ENCODE measurements at places on chromosomes 5 and 9. TPM values are rescaled to one million over a fixed set of nuclear protein-coding genes. Genes with fewer than 3 reads are reported as not detected.

DNA sequence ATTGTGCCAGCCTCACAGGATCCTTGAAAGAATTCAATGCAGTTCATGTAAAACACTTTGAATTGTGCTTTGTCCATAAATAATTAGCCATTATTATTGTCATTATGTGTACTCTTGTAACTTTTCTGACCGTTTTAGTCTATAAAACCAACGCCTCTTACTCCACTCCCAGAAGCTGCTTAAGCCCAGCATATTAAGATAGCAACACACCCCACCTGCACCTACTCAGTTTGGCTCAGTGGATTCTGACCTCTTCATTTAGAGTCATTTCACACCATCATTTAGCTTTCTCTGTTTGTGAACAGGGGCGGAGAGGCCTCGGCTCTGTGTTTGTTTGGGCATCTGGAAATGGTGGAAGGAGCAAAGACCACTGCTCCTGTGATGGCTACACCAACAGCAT, 205.1 kb downstream of the PCSK5 start:
- H3K4me3 ChIP-seq, result no peak overlapping the region
- no peak overlapping the region for H3K27ac ChIP-seq
- no peak for DNase-seq
- H3K4me1 ChIP-seq, result no peaks in the 10 kb centered on the region

DNA sequence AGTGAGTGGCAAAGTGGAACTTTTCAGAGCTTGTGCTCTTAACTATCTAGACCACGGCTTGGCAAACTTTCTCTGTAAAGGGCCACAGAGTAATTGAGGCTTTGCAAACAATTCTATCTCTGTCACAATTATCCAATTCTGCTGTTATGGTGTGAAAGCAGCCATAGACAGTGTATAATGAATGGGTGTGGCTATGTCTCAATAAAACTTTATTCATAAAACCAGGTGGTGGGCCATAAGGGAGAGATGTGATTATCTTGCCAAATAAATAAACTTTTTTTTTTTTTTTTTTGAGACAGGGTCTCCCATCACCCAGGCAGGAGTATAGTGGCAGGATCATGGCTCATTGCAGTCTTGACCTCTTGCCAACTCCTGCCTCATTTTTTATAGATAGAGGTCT, 78.7 kb upstream of the GNA14 start:
- H3K27ac ChIP-seq, result peak overlapping the region; percentile 43
- no peak overlapping the region for H3K4me3 ChIP-seq
- no peaks in the 10 kb centered on the region for H3K4me1 ChIP-seq
- H3K36me3 ChIP-seq, result no peaks in the 10 kb centered on the region
- H3K27me3 ChIP-seq, result no peaks in the 10 kb centered on the region

- H3K4me3 ChIP-seq, result no peak overlapping the region
- no peak for DNase-seq
- no peak overlapping the region for H3K27ac ChIP-seq
- H3K27me3 ChIP-seq, result no peaks in the 10 kb centered on the region
- no peaks in the 10 kb centered on the region for H3K36me3 ChIP-seq
- peaks cover 10% of the 10 kb centered on the region for H3K4me1 ChIP-seq
Measured at GRCh38 chr5:43123887-43124286, 3.2 kb downstream of the ZNF131 start.

DNA sequence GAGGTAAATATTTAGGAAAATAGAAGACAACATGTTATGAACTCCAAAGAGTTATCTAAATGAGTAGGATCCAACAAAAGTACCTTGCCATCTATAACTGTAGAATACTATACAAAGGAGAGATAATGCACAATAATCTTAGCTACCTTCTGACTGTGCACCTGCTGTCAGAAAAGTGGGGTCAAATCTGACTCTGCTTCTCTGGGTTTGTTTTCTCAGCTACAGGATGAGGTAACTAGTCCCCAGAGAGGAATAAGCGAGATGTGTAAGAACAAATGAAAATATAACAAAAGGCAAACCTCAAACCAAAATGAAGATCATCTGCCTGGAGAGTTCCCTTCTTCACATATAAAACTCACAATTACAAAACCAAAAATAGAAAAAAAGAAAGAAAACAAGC, 204.8 kb downstream of the DCP2 start:
- H3K27ac ChIP-seq, result no peak overlapping the region
- H3K27me3 ChIP-seq, result no peaks in the 10 kb centered on the region
- no peak overlapping the region for H3K4me3 ChIP-seq
- H3K36me3 ChIP-seq, result no peaks in the 10 kb centered on the region

GRCh38 chr5:53820802-53821171, 260.3 kb downstream of the NDUFS4 start:
- no peaks in the 10 kb centered on the region for H3K27me3 ChIP-seq
- H3K27ac ChIP-seq, result no peak overlapping the region
- no peak for DNase-seq
- H3K36me3 ChIP-seq, result no peaks in the 10 kb centered on the region
- H3K4me3 ChIP-seq, result no peak overlapping the region

DNA sequence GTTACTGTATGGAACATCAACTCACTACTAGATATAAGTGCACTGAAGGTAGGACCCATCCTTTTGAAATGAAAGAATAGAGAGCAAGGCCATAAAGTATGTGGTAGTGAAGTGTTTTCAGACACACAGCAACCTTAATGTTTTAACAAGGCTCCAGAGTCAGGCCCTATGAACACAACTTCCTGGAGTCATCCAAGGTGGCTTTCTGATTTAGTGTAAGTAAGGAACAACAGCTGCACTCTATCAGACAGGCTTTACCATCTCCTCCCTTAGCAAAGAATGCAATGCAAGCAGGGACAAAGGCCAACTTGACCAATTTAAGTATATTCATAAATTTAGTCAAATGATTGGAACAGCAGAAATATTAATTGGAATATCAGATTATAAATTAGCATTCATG, 90.1 kb downstream of the MPDZ start:
- no peak overlapping the region for H3K27ac ChIP-seq
- H3K4me3 ChIP-seq, result no peak overlapping the region
- no peaks in the 10 kb centered on the region for H3K4me1 ChIP-seq

SLC34A3 gene
- total RNA-seq, result 0.48 TPM

GRCh38 chr5:145056800-145057199, 778.3 kb downstream of the PRELID2 start:
- no peaks in the 10 kb centered on the region for H3K27me3 ChIP-seq
- DNase-seq, result no peak

- no peaks in the 10 kb centered on the region for H3K27me3 ChIP-seq
- no peak overlapping the region for H3K4me3 ChIP-seq
- H3K27ac ChIP-seq, result peak overlapping the region; percentile 17
- no peak for DNase-seq
- H3K4me1 ChIP-seq, result no peaks in the 10 kb centered on the region
Measured at GRCh38 chr5:88734983-88735382, 148.0 kb downstream of the MEF2C start.

- H3K4me3 ChIP-seq, result no peak overlapping the region
- no peaks in the 10 kb centered on the region for H3K36me3 ChIP-seq
- DNase-seq, result no peak
- no peaks in the 10 kb centered on the region for H3K4me1 ChIP-seq
- H3K27me3 ChIP-seq, result no peaks in the 10 kb centered on the region
Measured at GRCh38 chr5:152151113-152151512, 226.5 kb upstream of the GLRA1 start.

DNA sequence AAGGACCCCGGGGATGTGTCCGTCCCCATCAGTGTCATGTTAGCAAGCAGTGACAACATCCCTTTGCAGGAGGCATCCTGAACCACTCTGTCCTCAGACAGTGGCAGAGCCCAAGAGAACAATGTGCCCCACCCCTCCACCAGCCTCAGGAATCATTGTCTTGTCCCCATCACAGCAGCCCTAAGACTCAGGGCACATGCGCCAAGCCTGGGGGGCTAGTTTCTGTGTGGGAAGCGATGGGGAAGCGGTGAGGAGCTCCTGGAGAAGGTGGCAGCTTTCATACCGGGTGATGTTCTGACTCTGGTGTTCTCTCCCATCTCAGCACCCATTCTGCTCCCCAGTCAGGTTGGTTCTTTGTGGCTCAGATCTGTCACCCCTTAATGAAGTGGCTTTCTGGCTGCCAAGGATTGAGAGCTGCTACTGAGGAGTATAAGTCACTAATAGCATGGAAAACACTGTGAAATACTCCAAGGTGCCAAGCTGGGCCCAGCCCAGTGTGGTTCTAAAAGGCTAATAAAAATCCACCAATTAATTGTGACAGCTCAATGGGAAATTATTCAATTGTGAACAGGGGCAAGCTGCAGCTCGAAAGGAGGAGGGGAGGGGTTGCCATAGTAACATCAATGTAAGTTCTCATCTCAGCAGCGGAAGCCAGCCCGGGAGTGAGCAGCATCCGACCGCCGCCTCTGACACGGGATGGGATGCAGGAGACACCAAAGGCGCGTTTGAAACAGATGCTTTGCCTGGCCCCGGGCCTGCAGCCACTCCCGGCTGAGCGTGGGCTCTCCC, 4.7 kb downstream of the QRFP start:
- no peak overlapping the region for H3K4me3 ChIP-seq
- H3K36me3 ChIP-seq, result no peaks in the 10 kb centered on the region
- DNase-seq, result no peak
- H3K27me3 ChIP-seq, result no peaks in the 10 kb centered on the region
- no peaks in the 10 kb centered on the region for H3K4me1 ChIP-seq

GRCh38 chr9:134871697-134872340, 8.8 kb upstream of the FCN2 start:
- no peaks in the 10 kb centered on the region for H3K4me1 ChIP-seq
- H3K36me3 ChIP-seq, result no peaks in the 10 kb centered on the region
- no peaks in the 10 kb centered on the region for H3K27me3 ChIP-seq
- H3K4me3 ChIP-seq, result no peak overlapping the region

DNA sequence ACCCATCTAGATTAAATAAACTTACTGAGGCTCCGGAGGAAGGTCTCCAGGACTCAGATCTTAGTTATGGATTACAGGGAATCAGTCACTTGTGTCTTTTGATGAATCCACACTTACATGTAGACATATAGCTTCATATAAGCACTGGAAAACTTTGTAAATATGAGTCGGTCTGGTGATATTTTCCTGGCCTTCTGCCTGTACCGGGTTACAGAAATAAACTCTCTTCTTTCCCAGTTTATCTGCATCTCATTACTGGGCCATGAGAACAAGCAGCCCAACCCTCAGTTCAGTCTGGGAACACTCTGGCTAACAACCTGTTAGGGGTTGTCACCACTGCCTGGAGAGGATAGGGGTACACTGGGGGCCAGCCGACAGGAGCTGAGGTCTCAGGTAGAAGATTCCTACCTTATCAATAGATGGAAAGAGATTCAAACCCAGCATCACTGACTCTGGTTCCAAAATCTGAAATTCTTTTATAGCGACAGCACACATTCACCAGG, 59.1 kb downstream of the THBS4 start:
- H3K27me3 ChIP-seq, result no peaks in the 10 kb centered on the region
- no peaks in the 10 kb centered on the region for H3K36me3 ChIP-seq
- H3K27ac ChIP-seq, result no peak overlapping the region
- no peak overlapping the region for H3K4me3 ChIP-seq
- DNase-seq, result no peak

- no peak overlapping the region for H3K27ac ChIP-seq
- H3K27me3 ChIP-seq, result no peaks in the 10 kb centered on the region
- no peak for DNase-seq
- H3K36me3 ChIP-seq, result no peaks in the 10 kb centered on the region
- no peak overlapping the region for H3K4me3 ChIP-seq
- H3K4me1 ChIP-seq, result no peaks in the 10 kb centered on the region
Measured at GRCh38 chr5:42985129-42986037, 54.7 kb downstream of the ANXA2R start.

PCDHB3 gene
- 1.0 TPM for total RNA-seq

GRCh38 chr5:59768152-59769040, 125.1 kb downstream of the PDE4D start:
- H3K4me1 ChIP-seq, result no peaks in the 10 kb centered on the region
- peak overlapping the region; percentile 46 for H3K4me3 ChIP-seq
- peak; percentile 51 for DNase-seq
- no peaks in the 10 kb centered on the region for H3K27me3 ChIP-seq
- H3K27ac ChIP-seq, result peak overlapping the region; percentile 74
- no peaks in the 10 kb centered on the region for H3K36me3 ChIP-seq

LTC4S gene
- 4.1 TPM for total RNA-seq

CTXN3 gene
- not detected for total RNA-seq

DNA sequence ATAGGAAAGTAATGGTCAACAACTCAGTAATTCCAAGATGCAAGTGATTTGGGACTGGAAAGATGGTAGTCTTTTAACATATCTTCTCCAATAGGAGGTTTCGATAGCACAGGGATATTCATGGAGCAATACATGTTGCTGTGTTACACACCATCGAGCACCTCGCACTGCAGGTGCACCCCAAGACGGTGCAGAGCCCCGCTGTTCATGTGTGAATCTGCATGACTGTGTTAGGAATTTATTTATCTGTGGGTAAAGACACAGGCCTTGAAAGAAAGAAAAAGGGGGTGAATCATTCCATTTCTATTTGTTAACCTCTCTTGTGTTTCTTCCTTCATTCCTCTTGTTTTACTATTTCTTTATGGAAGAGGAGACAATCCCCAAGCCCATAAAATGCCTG, 217.1 kb downstream of the EBF1 start:
- no peak overlapping the region for H3K4me3 ChIP-seq
- no peaks in the 10 kb centered on the region for H3K4me1 ChIP-seq
- DNase-seq, result no peak
- H3K27me3 ChIP-seq, result no peaks in the 10 kb centered on the region

TMEM232 gene
- total RNA-seq, result 7.1 TPM

DNA sequence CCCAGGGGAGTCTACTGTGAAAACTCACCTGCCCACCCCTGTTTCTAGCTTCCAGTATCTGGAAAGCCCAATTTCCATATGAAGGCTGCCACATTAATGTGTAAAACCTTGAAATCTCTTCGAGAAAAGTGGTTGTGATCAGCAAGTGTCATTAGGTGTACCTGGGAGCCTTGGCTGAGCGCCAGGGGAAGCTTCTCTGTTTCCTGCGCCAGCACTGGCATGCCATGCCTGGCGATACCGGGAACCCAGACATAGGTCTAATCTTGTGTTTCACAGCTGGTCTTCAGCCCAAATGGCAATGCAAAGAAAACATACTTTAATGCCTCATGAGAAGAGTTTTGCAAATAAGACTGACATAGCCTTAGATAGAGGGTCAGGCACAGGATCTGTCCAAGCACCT, 101.6 kb downstream of the TENT4A start:
- DNase-seq, result no peak
- no peaks in the 10 kb centered on the region for H3K36me3 ChIP-seq
- H3K27me3 ChIP-seq, result no peaks in the 10 kb centered on the region
- H3K4me3 ChIP-seq, result no peak overlapping the region

DNA sequence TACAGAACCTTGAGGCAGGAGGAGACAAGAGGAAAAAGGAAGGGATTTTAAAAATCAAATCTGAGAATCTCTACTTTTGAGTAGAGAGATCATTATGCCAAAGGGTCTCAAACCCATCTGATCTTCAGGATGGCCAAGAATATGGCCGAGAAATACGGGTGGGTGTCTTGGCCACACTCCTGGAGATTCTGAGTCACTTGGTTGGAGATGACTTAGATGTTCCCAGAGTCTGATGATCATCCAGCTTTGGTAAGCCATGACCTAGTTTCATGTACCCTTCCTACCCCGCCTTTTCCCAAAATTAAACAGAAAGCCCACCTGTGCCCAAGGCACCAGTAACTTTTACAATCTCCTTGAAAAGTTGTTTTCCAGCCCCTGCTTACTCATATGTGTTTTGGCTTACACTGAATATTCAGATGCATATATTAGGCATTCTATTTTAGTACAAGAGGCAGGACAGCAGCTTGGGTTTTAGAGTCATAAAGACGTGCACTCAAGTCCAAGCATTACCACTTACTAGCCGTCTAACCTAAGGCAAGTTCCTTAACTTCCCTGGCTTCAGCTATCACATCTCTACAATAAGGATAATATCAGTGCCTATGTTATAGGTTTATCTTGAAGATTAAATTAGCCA, 167.0 kb upstream of the GPR151 start:
- no peak overlapping the region for H3K4me3 ChIP-seq
- H3K36me3 ChIP-seq, result no peaks in the 10 kb centered on the region
- H3K27ac ChIP-seq, result no peak overlapping the region
- H3K27me3 ChIP-seq, result no peaks in the 10 kb centered on the region
- H3K4me1 ChIP-seq, result no peaks in the 10 kb centered on the region
